ENCODE measurements at places on chromosomes 2 and 18.

GRCh38 chr18:25299426-25300300 is 52.3 kb downstream of the ZNF521 start:
- no peak for DNase-seq

DNA sequence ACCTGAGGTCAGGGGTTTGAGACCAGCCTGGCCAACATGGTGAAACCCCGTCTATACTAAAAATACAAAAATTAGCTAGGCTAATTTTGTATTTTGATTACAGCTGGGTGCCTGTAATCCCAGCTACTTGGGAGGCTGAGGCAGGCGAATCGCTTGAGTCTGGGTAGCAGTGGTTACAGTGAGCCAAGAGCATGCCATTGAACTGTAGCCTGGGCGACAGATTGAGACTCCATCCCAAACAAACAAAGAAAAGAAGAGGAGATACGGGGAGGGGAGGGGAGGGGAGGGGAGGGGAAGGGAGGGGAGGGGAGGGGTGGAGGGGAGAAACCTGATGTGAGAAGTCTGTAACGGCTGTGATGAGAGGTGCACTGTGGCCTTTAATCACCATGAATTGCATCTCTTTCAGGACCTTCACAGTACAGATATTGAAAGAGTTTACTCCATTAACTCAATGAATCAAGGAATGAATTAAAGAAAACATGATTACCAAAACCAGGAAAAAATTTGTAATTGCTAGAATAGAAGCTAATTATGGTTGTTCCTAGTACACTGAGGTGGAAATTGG is 135.3 kb downstream of the CALCRL start:
- no peak for DNase-seq

- no peak for DNase-seq
Observed at GRCh38 chr2:221553333-221553732, 18.8 kb downstream of the EPHA4 start.

DNA sequence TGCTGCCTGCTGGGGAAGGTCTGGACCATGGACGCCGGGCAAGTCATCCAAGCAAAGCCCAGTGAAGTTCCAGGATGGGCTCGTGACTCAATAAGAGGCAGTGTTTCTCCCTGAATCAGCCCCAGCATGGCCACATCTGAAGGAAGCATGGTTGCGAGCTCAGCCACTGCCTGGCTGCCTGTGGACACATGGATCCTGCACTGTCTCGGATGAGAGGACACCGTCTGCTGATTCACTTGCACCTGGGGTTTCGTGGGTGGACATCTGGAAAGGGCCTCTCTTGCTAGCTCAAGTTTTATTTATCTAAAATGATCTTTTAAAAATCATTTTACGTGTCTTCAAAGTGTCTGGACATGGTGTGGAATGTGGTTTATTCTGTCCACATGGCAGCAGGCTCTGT is 224.8 kb upstream of the FN1 start:
- DNase-seq = no peak

DNA sequence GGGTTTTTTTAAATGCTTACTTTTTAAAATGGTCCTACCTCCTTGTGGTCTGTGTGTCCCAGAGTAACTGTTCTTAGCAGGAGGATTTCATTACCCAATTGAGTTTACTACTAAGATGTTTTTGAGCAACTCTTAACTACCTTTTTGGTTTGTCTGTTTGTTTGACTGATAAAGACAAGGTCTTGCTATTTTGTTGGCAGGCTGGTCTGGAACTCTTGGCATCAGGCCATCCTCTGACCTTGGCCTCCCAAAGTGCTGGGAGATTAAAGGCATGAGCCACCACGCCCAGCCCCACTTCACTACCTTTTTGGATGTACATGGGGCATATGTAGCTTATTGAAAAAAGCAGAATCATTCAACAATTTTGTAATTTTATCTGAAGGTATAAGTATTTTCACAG is 14.9 kb downstream of the MRPS9 start:
- DNase-seq = no peak

- DNase-seq = no peak
Observed at GRCh38 chr2:15788455-15788829, 151.9 kb upstream of the MYCN start.

- no peak for DNase-seq
Observed at GRCh38 chr2:8125741-8126711, 555.8 kb upstream of the ID2 start.

- DNase-seq = no peak
Observed at GRCh38 chr2:208017721-208018120, 7.6 kb downstream of the PLEKHM3 start.

DNA sequence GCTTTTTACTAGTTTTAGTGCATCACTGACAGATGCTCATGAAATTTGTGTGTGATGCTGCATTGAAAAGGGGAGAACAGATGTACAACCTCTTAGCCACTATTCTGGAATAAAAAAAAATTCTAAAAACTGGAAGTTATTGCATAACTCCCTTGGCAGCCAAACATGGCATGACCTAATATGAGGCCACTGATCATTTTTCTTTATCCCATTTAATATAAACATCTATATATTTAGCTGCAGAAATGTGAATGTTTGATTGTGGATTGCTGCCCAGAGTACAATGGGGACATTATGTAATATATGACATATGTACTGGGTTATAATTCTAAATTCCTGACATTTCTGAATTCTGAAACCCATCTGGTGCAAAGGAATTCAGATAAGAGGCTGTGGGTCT is 86.5 kb downstream of the CDCA7 start:
- no peak for DNase-seq

- DNase-seq = no peak
Observed at GRCh38 chr2:137842430-137842829, 121.8 kb upstream of the HNMT start.

GRCh38 chr18:4842287-4842686 is 354.8 kb downstream of the AKAIN1 start:
- DNase-seq = no peak

GRCh38 chr2:68569604-68570003 is 73.8 kb upstream of the PROKR1 start:
- no peak for DNase-seq

DNA sequence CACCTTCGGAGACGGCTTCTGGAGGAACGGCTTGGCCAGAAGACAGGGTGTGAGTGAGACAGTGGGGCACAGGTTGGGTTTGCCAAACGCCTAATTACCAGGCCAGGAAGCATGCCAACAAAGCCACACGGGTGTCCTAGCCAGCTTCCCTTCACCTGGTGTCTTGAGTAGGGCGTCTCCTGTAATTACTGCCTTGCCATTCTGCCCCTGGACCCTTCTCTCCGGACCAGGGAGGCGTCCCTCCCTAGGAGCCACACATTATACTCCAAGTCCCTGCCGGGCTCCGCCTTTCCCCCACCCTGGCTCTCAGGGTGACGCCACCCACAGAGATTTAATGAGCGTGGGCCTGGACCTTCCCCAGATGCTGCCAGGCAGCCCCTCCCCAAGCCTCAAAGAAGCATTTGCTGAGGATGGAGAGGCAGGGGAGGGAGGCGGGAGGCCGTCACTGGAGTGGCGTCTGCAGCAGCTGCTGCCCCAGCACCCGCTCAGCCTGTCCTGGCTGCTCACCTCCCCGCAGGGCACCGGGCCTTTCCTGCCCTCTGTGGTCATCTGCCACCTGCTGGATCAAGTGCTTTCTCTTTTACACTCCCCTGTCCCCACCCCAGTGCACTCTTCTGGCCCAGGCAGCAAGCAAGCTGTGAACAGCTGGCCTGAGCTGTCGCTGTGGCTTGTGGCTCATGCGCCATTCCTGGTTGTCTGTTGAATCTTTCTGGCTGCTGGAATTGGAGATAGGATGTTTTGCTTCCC is 20.7 kb downstream of the FOSL2 start:
- DNase-seq = no peak
